ENCODE measurements at places on chromosomes 5 and 9.

DNA sequence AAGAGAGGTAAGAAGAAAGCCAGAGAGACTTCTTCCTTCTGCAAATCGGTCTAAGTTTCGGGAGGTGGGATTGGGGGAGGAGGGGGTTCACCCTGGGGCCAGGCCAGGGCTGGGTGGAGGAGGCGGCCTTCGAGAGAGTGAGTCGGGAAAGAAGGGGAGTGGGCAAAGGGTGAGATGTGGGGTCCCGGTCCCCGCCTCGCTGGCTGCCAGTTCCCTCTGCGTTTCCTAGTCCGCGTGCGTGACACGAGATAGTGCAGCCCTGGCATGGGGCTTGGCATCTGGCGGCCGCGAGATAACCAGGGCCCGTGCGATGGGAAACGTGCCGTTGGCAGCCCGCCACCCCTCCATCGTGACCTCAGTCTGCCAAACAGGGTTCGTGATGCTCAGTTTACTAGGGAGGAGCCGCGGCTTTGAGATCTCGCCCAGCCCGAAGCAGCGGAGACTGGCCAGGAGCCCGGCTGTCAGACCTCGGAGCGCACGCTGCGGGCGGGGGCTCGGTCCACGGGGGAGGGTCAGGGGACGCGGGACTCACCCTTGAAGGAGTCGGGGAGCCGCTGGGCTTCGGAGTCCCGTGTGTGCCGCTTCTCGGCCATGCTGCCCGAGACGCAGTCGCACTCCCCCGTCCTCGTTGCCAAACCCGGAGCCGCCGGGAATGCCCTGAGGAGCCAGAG is at the start of gene STOM:
Gene STOM, minus strand, starts transcription at position 656 of the 671 bp plus-strand sequence. Its CDS starts 63 bp downstream, at position 593.
- DNase-seq = peak; percentile 61

DNA sequence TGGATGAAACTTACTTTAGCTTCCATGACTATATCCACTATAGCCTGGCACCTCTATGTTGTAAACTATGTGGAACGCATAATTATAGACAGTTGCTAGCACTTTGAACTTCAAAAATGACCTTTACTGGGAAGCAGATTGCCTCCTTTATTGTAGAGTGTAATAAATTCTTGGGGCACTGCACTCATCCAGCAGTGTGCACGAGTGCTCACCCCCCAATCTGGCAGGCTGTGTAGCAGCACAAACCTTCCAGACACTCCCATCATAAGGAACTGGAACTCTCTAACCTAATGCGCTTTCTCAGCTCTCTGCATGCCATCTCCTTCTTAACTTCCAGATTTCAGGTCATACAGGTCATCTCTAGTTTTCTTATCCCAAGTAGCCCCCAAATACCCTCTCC is 1.5 kb upstream of the PDE6A start:
- no peak for DNase-seq

- DNase-seq = no peak
Observed at GRCh38 chr5:136337788-136338187, 27.6 kb downstream of the TRPC7 start.

- DNase-seq = no peak
Observed at GRCh38 chr5:41863871-41864486, 6.2 kb downstream of the OXCT1 start.

DNA sequence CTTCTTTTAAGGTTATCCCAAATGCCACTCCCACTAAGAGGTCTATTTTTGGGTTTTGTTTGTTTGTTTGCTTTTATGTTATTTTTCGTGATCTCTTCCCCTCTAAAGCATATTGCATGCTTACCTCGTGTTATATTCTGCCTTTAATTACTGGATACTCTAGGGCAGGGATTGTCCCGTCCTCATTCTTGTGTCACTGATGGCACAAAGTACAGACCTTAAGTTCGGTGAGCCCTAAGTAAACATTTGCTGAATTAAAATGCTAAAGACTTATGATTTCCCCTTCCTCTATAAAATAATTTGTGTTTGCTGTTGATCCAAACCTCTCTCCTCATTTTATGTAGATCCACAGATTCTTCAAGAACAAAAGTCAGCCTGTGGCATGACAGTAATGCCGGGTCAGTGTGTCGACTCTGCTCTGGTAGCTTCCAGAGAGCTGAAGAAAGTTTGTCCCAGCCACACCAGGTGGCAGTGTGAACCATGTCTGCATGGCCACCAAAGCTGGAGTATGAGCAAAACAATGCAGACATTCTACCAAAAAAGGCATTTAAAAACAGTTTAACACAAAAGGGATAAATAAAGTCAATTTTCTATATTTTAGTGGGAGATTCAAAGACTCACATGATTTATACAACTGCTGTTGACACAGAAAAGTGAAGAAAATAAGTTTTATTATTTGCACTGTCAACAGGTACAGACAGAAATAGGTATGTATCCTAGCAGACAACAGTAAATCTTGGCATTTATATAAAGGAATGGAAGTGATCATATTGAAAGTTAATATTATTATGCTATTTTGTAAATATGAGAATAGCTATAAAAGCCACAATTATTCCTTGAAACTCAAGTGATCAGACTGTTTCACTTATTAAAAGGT is 17.9 kb upstream of the POC5 start:
- peak; percentile 18 for DNase-seq
